ENCODE measurements at places on chromosomes 6 and 20. TPM values are rescaled to one million over a fixed set of nuclear protein-coding genes. Genes with fewer than 3 reads are reported as not detected.
A peak's percentile ranks its signal among the peaks of the same experiment; 100 is the strongest.

GRCh38 chr6:104286641-104287040, 573.1 kb downstream of the HACE1 start:
- H3K27ac ChIP-seq = no peak overlapping the region
- H3K36me3 ChIP-seq = no peaks in the 10 kb centered on the region
- no peaks in the 10 kb centered on the region for H3K27me3 ChIP-seq
- no peak overlapping the region for H3K4me3 ChIP-seq
- no peaks in the 10 kb centered on the region for H3K4me1 ChIP-seq

BPIFB1 gene
- not detected for total RNA-seq

RAET1G gene
- not detected for total RNA-seq

SOBP gene
- 0.05 TPM for total RNA-seq

OR2J3 gene
- not detected for total RNA-seq

- no peak for DNase-seq
- H3K4me3 ChIP-seq = no peak overlapping the region
- no peaks in the 10 kb centered on the region for H3K4me1 ChIP-seq
- no peaks in the 10 kb centered on the region for H3K27me3 ChIP-seq
These were observed 223.9 kb upstream of the THEMIS start for GRCh38 chr6:128124713-128125112.

HECA gene
- 203 TPM for total RNA-seq

HMGA1 gene
- 102 TPM for total RNA-seq

MYCT1 gene
- total RNA-seq = not detected

SIGLEC1 gene
- total RNA-seq = 0.08 TPM

GRCh38 chr6:159981071-159981402, 12.2 kb downstream of the IGF2R start:
- peak overlapping the region; percentile 50 for H3K27ac ChIP-seq
- H3K36me3 ChIP-seq = no peaks in the 10 kb centered on the region

All from CD4-positive, alpha-beta T cell (primary cell).